ENCODE measurements at places on chromosomes 2 and 18.

DNA sequence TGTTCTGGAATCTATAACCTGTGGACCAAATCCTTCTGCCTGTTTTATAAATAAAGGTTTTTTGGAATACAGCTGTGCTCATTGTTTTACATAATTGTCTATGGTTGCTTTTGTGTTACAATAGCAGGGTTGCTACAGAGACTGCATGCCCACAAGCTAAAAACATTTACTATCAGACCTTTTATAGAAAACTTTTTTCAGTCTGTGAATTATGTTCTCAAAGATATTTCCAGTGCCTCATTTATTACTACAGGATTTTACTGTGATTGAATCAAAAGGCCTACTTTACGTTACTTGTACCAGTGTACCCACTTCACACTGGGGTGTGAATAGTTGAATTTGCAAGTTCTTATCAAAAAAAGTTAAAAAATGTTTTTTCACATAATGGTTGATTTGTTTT lies 7.0 kb downstream of the KIAA1328 start:
- peak; percentile 28 for DNase-seq

- DNase-seq: peak; percentile 87
These were observed 34.1 kb upstream of the RMDN2 start for GRCh38 chr2:37890893-37891495.

DNA sequence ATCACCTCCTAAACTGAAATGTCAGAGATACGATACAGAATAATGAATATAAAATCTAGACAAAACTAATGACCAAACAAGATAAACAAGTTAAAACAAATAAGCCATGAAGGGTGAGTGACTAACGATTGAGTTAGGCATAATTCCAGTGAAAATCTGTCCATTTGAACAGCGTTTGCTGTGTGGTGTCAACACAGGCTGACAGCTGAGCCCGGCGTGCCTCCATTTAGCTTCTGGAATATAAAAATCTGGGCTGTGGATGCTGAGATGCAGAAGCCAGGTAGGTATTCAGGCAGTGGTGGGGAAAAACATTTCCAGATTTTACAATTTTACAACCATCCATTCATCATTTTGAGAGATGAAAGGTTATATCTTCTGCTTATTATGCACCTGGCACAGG lies 2041.4 kb upstream of the CELF4 start:
- DNase-seq: no peak

DNA sequence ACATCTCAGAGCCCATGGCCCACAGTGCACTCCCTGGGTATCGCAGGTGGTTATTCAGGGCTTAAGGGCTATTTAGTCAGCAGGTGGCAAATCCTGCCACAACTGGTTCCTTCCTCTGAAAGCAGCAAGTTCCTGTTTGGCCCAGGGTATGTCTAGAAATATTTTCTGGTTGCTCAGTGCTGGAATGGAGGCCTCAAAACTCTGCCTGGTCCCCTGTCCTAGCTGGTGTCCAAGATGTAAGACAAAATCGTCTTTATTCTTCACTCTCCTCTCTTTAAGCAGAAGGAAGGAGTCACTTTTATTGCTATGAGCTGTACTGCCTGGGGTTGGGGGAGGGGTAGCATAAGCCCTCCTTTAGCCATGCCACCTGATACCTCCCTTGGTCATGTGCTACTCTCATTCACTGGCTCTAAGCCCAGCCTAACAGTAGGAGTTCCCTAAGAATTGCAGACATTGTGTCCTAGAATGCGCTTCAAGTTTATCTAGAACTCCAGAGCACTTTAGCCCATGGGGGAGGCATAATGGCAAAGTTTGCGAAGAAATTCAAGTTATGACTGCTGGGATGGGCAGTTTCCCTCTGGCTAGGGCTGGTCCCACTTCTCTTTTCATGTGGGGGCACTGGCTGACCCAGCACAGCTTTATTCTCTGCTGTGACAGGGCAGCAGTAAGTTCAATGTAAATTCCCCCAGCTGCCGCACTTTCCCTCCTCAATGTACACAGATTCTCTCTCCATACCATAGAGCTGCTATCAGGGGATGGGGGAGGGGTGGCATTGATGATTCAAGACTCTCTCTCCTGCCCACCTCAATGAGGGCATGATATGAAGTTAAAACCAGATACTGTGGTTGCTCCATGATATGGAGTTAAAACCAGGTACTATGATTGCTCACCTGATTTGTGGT lies 27.1 kb upstream of the CWC22 start:
- DNase-seq: no peak

- no peak for DNase-seq
These were observed 85.3 kb upstream of the EFEMP1 start for GRCh38 chr2:56008661-56009431.
